Cerebellar cortex (tissue), 1 donor: ENCODE measurements at places on chromosomes 6 and 20.
A peak's percentile ranks its signal among the peaks of the same experiment; 100 is the strongest.

- DNase-seq, result no peak
These were observed 123.7 kb upstream of the BTN3A2 start for GRCh38 chr6:26241033-26241895.

DNA sequence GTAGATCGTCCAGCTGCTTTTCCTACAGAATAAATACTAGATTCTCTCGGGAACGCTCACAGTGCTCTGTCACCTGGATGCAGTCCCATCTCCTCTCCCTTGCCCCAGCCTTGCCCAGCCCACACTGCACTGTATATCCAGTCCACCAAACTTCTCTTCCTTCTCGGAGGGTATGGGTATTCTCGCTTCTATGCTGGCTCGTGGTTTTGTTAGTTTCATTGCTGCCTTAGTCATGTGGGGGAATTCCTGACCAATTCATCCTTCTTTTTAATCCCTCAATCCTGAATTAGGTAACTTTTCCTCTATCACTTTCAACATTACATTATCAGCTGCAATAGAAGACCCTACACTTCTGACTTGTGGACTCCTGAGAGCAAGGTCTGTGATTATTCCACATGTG is 252.4 kb downstream of the GMDS start:
- no peak for DNase-seq

DNA sequence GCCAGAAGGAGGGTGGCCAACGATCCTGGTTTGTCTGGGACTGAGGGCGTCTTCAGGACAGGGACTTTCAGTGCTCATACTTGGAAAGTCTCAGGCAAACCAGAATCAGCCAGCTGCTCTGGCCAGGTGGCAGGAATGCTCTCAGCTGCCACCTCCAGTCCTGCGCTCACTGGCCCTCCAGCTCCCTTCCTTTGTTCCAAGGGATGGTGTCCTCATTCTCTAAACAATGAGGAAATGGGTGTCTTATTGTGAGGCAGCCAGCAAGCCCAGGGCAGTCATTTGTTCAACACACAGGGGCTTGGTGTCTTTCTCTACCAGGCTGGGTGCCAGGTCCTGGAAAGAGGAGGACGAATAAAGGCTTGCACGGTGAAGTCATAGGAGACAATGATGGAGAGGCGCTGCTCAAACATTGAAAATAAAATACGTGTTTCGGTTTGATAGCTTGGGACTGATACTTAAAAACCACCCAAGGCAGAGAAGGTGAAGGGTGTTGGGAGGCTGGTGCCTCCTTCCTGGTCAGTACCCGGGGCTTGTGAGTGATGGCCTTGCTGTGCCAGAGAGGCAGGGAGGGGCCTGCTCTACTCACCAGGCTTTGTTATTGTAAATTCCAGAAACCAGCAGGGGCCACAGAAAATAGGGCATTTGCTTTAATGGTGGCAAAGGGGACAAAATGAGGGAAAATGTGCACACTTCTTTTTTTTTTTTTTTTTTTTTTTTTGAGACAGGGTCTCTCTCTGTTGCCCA is 11.3 kb upstream of the TMEM181 start:
- DNase-seq, result no peak

DNA sequence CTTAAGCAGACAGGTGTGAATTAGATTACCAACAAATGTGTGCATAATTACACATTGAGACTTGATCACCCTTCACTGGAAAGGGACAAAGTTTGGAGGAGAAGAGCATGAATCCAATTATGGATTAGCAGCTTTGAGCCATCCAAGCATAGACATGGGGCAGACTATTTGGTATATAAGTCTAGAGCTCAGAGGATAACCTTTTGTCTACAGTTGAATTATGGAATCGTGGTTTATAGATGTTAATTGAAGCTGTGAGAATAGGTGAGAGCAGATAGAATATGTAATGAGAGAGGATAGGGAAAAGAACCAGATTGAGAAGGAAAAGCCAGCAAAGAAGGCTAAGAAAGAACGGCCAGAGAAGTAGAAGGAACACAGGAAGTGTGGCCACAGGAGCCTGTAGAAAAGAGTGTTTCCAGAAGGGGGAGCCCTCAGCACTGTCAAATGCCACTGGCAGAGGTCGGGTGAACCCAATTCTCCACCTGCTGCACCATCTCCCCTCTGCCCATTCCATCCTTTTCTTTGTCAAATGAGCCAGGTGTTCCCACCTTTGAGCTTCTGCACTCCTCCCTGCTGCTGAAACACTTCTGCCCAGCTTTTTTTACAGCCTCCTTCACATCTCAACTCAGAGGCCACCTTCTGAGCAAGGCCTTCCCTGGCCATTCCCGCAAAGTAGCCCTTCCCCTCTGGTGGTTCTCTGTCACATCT is 7.3 kb downstream of the DNTTIP1 start:
- DNase-seq, result peak; percentile 77

DNA sequence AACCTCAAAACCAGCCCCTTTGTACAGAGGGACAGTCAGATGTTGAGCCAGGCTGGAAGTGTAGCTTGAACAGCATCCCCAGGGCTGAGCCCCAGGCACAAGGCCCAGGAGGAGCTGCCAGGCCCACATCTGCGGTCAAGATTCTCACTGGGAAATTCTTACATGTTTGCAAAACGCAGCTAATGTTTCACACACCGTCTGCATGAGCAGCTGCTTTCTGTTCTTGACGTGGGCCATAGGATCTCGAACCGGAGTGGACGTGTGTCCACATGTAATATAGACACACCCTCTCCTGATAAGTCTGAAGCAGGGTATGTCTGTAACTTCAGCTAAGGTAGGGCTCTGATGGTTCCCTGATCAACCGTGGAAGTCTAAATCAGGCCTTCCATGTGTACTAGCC is 41.3 kb upstream of the TRAF3IP2 start:
- no peak for DNase-seq

DNA sequence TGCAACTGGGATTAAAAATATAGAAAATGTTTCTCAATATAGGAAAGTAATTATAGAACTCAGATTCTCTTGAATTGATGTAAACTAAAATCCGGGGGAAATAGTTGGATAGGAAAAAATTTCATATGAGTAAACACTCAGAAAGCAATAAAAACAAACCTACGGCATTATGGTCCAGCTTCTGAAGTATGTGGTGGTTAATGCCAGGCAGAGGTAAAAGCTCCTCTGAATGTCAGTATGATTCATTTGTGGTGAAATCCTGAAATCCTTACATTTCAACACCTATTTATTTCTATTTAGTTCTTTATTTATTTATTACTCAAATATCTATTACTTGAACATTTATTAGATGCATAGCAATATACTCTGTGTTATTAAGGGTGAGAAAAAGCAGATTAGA is 145.1 kb downstream of the RIMS1 start:
- DNase-seq, result no peak

GRCh38 chr6:123415844-123416468 is 220.8 kb downstream of the TRDN start:
- peak; percentile 71 for DNase-seq

GRCh38 chr6:84361372-84362192 is 134.1 kb upstream of the CEP162 start:
- no peak for DNase-seq

DNA sequence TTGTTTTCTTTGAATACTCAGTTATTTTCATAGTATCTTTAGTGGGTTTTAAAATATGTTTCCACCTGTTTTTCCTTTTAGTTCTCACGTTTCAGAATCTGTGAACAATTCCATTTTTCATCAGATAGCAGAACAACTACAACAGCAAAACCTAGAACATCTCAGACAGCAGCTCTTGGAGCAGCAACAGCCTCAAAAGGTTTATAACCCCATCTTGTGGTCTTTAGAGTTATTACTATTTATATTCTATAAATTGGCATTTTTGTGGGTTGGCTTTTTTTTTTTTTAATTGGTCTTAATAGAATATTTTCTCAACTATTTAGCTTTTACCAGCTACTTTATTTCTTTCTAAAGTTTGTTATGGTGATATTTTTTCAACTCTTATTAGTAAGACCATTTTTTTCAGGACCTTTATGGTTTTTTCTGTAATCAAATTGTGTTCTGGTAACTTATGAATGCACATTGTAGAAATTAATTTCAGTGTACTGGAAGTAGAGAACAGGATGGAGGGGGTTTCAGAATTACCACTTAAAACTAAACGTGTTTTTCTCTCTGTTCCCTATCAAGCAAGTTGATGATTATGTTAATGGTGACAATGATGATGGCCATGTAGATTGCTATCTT is 72.2 kb downstream of the SCAF8 start:
- DNase-seq, result peak; percentile 63

- DNase-seq, result no peak
These were observed 53.6 kb upstream of the KIF16B start for GRCh38 chr20:16626849-16627248.

DNA sequence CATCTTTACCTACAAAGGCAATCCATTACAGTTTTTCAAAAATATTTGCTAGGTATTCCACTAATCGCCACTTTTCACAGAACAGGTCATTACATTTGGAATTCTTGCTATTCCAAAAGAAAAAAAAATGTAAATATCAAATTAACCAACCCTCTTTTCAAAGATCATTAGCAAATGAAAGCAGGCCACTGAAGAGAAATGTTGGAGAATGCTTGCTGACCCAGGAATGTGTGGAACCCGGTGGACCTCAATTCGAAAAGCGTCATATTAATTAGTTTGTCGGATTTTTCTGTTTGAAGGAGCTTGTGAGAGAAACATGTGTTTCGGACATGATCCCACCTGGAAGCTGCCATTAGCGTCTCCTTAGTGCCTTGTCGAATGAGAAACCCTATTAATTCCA is 27.9 kb upstream of the SERPINB9 start:
- no peak for DNase-seq

GRCh38 chr6:35638679-35639078 is 50.0 kb downstream of the FKBP5 start:
- no peak for DNase-seq

DNA sequence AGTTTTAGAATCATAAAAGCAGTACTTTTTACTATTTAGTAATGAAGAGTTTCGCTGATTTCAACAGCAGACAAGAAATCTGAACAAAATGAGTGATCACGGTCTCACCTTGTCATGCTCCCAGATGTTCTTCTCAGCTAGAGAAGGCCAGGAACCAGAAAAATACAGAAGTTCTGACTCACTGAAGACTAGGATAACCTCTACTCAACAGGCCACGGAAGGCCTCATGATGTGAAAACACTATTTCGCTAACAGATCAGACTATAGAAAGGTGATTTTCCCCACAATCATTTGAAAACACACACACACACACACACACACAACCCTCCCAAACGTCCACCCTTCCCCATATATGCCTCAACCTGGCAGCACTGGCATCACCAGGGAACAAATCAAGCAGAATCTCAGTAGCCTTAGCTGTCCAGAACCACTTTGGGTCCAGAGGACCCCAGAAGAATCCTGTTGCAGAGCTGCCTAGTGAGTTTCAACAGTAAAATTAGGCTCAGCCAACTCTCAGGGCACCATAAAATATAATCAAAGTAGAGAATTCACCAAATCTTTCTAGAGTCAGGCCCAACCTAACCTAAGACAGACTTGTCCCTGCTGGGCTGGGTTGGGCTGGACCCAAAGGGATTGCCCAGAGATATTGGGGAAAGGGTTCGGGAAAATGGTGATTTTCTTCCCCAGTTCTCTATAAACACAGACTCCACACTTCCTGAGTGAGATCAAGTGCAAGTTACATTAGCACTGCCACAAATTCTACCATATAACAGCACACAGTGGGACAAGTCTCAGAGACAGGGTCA is 7.9 kb downstream of the EXOC2 start:
- no peak for DNase-seq

- no peak for DNase-seq
These were observed 442.7 kb upstream of the HS3ST5 start for GRCh38 chr6:114785235-114786127.

- no peak for DNase-seq
These were observed 122.8 kb downstream of the CLVS2 start for GRCh38 chr6:123118811-123119210.

GRCh38 chr6:107318100-107318736 is 141.1 kb downstream of the PDSS2 start:
- DNase-seq, result peak; percentile 57

DNA sequence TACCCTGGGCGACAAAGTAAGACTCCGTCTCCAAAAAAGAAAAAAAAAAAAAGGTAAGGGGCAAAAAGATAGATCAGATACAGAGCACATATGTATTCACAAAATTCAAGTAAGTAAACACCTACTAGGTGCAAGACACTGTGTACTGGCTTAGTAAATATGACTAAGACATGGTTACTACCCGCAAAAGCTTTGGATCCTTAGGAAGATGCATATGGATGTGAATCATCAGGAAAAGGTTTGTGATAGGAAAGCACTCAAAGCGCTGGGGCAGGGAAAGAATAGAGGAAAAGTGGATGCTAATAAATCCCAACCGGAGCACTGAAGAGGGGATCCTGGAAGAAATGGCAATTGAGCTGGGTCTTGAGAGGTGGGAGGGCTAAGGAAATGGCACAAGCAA is 118.8 kb upstream of the FAM184A start:
- DNase-seq, result no peak

DNA sequence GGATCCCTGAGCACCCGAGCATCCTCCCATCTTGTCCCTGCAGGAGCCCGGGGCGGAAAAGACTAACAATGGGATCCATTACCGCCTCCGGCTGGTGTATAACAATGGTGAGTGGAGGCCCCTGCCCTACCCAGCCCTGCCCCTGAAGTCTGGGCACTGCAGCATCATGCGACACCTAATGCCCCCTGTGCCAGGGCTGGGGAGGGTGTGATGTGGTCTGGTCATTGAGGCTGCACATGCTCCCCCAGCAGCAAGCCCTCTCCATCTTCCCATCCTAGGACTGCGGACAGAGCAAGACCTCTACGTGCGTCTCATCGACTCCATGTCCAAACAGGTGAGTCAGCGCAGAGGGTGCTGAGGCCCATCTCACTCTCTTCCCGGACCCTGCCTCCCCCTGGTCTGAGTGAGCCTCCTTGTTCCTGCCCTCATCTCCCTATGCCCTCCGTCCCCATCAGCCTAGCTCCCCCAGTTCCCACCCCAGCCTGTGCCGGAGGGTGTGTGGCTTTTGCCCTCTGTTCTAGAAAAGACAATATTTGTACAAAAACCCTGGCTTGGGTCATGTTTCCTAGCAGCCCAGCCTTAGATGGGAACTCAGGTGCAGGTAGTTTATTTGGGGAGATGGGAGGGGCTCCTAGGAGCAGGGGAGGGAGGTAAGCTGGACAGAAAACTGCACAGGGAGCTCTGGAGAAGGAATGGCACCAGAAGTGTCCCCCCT is 13.5 kb downstream of the EBF4 start:
- no peak for DNase-seq

DNA sequence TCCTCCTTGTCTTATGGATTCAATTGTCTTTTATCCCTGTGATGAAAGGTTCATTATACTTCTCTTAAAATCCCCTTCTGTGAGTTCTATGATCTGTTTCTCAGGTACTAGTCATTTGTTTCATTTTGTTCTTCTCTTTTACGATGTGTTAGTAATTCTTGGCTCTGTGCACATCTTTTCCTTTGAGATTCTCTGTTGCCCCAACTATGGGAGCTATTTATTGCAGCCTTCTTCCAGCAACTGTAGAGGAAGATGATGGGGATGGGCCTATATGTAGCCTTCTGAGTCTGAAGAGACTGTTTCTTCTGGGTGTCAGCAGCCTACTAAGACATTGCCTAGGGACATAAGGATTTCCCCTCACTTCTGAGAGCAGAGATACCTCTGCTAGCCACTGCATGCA is 50.4 kb upstream of the TRERF1 start:
- no peak for DNase-seq
